ENCODE measurements at places on chromosomes 7 and 10.
A peak's percentile ranks its signal among the peaks of the same experiment; 100 is the strongest.

- no peak for DNase-seq
These were observed 9.3 kb downstream of the ARHGAP22 start for GRCh38 chr10:48595539-48595932.

- peak; percentile 18 for DNase-seq
These were observed 427.9 kb upstream of the CELF2 start for GRCh38 chr10:10589540-10590303.

DNA sequence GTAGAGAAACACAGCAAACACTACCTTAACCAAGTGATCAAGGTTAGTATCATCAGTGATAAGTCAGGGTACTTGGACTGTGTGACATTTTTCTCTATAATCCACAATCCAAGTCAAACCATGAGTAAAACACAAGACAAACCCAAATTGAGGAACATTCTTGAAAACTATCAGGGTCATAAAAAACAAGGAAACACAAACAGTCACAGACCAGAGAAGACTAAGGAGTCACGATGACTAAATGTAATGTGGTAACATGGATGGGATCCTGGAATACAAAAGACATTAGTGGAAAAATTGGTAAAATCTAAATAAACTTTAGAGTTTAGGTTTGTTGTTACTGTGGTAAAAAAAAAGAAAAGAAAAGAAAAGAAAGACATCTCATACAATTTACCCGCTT lies 103.8 kb downstream of the ARMH3 start:
- no peak for DNase-seq

DNA sequence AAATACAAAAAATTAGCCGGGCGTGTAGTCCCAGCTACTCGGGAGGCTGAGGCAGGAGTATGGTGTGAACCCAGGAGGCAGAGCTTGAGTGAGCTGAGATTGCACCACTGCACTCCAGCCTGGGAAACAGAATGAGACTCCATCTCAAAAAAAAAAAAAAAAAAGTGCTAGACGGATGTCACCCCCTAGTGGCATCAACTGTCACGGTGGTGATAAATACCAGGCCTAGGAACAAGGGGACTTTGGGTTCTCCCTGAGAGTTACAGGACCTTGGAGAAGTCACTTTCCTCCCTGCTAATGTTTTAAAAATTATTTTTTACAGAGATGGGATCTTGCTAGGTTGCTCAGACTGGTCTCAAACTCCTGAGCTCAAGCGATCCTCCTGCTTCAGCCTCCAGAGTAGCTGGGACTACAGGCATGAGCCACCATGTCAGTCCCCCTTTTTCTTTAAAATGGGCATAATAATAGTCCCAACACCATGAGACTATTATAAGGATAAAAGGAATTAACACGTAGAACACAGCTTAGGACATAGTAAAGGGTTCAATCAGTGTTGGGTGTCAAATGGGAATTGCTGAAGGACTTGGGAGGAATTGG lies 2.6 kb upstream of the TMEM130 start:
- peak; percentile 22 for DNase-seq

- no peak for DNase-seq
These were observed 184.7 kb downstream of the DGKB start for GRCh38 chr7:14717816-14718215.

- DNase-seq = peak; percentile 23
These were observed 482 bp upstream of the ERCC6 start for GRCh38 chr10:49539320-49539885.

DNA sequence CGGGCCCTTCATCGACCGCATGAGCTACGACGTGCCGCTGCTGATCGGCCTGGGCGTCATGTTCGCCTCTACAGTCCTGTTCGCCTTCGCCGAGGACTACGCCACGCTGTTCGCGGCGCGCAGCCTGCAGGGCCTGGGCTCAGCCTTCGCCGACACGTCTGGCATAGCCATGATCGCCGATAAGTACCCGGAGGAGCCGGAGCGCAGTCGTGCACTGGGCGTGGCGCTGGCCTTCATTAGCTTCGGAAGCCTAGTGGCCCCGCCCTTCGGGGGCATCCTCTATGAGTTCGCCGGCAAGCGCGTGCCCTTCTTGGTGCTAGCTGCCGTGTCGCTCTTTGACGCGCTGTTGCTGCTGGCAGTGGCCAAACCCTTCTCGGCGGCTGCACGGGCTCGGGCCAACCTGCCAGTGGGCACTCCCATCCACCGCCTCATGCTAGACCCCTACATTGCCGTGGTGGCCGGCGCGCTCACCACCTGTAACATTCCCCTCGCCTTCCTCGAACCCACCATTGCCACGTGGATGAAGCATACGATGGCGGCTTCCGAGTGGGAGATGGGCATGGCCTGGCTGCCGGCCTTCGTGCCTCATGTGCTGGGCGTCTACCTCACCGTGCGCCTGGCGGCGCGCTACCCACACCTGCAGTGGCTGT lies 1.2 kb downstream of the SLC18A3 start:
- no peak for DNase-seq

DNA sequence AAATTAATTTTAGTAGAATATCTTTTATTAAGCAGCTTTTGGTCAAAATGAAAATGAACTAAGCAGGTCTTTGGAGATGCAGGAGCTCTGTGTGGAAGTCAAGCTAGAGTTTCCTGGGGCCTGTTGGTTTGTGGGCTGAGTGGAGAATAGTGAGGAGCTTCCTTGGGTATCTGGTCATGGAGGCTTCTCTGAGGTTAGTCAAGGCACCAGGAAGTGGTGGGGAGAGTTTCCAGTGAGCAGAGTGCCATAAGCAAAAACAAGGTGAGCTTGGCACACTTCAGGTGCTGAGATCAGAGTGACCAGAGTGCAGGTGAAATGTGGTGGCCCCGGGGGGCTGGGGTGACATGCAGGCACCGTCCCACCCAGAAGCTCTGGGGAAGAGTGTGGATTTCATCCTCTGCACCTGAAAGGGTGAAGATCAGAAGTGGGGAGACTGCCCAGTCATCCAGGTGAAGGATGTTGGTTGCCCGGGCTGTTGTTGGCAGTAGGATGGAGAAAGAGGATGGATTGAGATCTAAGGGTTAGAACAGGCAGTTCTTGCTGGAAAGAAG lies 77.4 kb downstream of the WDR37 start:
- no peak for DNase-seq

GRCh38 chr7:103059471-103059870 lies 15.1 kb downstream of the FBXL13 start:
- no peak for DNase-seq

- DNase-seq = no peak
These were observed 19.0 kb downstream of the GARS1 start for GRCh38 chr7:30613366-30614325.

- peak; percentile 71 for DNase-seq
These were observed 104.2 kb downstream of the KIF20B start for GRCh38 chr10:89805599-89806013.

GRCh38 chr7:92836489-92836999 lies at the start of gene CDK6:
TSS of gene CDK6 (minus strand) at chr7:92836573. CDS start at chr7:92833323, 3,250 bp downstream.
- DNase-seq = peak; percentile 75

- no peak for DNase-seq
These were observed 95.3 kb upstream of the ADO start for GRCh38 chr10:62709200-62709599.

- no peak for DNase-seq
These were observed 809.1 kb downstream of the SORCS1 start for GRCh38 chr10:106355450-106355849.

DNA sequence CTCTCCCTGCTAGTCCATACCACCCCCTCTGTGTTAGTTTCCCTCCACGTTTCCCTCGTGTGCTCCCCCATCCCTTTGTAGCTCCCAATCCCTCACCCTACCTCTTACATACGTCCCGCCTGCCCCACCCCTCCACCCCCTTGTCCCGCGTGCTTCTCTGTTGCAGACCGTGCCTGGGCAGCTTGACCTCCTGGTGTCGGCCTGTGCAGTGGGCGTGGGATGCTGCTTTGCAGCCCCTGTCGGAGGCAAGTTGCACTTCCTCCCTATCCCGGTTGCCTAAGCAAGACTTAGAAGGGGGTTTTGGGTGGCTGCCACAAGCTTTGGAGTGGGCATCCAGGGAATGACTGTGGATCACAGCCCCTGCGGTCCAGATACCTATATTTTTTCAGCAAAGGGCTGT lies 7.7 kb downstream of the CLCN1 start:
- no peak for DNase-seq

DNA sequence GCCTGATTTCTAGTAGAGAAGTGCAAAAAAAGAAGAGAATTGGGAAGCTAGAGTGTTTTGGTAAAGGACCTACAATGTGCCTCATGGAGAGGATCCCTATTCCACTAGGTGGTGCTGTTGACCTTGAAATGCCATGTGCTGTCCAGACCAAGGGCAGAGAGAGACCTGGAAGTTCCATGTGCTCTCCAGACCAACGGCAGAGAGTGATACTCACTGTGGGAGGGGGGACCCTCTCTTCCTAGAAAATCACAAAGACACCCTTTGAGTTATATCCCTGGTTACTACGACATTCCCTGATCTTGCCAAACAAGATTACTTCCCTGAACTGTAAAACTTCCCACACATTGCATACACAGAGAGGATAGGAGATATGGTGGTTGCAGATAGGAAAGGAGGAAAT lies 212.7 kb upstream of the ZNF804B start:
- DNase-seq = peak; percentile 7

DNA sequence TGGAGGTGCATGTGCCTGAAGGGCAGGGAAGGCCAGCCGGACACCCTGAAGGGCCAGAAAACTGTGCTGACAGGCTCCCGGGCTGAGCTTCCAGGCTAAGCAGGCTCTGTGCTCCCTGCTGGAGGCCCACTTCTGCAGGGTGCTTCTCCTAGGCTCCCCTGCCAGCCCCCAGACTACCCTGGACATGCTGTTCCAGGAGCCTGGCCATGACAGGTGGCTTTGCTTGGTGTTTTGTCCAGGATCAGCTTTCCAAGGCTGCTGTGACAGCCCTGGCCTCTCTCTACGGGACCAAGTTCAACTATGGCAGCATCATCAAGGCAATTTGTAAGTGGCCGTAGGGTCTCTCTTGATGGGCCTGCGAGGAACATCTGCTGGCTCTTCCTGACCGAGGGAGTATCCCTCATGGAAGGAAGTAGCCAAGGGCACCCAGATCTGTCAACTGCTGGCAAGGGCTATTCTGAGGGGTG lies 5.3 kb downstream of the CPA1 start:
- no peak for DNase-seq

DNA sequence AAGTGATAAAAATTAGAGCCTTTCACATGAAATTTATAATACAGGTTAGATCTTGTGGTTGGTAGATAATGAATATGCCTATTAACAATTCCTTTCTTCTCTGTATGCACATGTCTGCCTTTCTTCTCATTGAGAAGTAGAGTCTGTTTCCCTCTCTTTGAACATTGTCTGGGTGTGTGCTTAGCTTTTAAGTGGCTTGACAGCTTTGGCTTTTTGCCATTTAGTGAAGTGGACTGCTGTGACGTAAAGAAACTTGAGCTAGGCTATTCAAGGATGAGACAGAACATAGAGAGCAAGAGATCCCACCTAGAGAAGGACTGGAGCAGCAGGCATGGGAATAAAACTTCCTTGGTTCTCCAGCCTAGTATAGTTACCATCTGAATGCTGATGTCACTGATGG lies 996.7 kb upstream of the CELF2 start:
- DNase-seq = no peak

- DNase-seq = no peak
These were observed 217.1 kb downstream of the CAMK1D start for GRCh38 chr10:12566161-12567115.
